ENCODE measurements at places on chromosomes 12 and 14.

- DNase-seq, result no peak
These were observed 195.2 kb upstream of the CRY1 start for GRCh38 chr12:107288414-107289127.

GRCh38 chr12:88206601-88207000, 64.5 kb downstream of the TMTC3 start:
- DNase-seq, result peak; percentile 68

- no peak for DNase-seq
These were observed 557 bp upstream of the FICD start for GRCh38 chr12:108514468-108514972.

DNA sequence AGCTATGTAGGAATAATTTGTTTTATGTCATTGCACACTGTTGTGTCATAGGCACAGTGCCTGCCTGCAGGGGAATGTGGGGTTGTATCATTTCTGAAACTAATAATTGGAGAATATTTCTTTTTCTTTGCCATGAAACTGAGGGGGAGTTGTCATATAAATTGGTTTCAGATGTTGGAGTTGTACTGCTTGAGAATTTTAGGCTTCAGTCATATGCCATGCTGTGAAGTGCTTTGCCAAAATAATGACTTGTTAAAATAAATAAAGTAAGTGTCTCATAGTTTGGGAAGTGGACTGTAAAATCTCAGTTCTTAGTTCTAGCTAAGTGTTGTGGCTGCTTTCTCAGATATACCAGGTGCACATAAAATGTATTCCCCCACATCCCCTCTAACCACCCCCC, 116.8 kb downstream of the DAAM1 start:
- DNase-seq, result peak; percentile 74

GRCh38 chr14:77032844-77033621, 4.5 kb upstream of the IRF2BPL start:
- peak; percentile 99 for DNase-seq

- no peak for DNase-seq
These were observed 6.9 kb upstream of the TCL1B start for GRCh38 chr14:95679148-95679815.

- DNase-seq, result no peak
These were observed 1.6 kb downstream of the GIT2 start for GRCh38 chr12:109994401-109995175.

DNA sequence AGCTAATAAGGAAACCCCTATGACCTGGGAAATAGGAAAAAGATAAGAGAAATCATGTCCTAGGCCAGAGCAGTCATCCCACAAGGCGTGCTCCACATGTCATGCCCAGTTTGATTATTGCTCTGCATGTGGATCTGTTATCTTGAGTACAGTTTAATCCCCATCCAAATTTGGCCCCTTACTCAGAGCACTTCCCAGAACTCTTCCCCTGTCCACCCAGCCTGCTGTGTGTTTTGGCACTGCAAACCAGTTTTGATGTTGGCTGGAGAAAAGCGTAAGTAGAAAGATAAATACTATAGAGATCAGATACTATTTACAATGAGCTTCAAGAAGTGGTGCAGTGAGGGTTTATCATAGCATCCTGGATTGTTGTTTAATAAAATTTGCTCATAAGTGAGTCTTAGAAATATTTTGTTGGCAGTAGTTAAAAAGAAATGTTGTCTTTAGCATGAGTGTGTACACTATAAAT, 83.8 kb downstream of the PTPRB start:
- no peak for DNase-seq
